ENCODE measurements at places on chromosomes 3 and 15. TPM values are rescaled to one million over a fixed set of nuclear protein-coding genes. Genes with fewer than 3 reads are reported as not detected.

The EFCAB12 gene
- 0.22 TPM for total RNA-seq

The ALDH1A3 gene
- total RNA-seq, result 41.1 TPM

The CFAP20DC gene
- total RNA-seq, result 1.5 TPM

The KLHL40 gene
- not detected for total RNA-seq

The SMCO1 gene
- total RNA-seq, result not detected

The PROK2 gene
- not detected for total RNA-seq

The SSR3 gene
- total RNA-seq, result 74.1 TPM

The KBTBD12 gene
- total RNA-seq, result under 0.01 TPM

The PEAK1 gene
- total RNA-seq, result 102 TPM

The ELL3 gene
- 11.4 TPM for total RNA-seq

The SELENOS gene
- total RNA-seq, result 64.8 TPM

The TLR9 gene
- 0.39 TPM for total RNA-seq

The SLC24A5 gene
- total RNA-seq, result 0.84 TPM

The CLRN1 gene
- total RNA-seq, result not detected

The CHRNA3 gene
- not detected for total RNA-seq

The LRTM1 gene
- not detected for total RNA-seq

The C3orf80 gene
- total RNA-seq, result 2.2 TPM

The UROC1 gene
- not detected for total RNA-seq

The TMC3 gene
- total RNA-seq, result not detected

The GAP43 gene
- 8.5 TPM for total RNA-seq

The NMB gene
- 27.3 TPM for total RNA-seq

The NIT2 gene
- 43.5 TPM for total RNA-seq

The DAZL gene
- total RNA-seq, result not detected

The NAA80 gene
- 12.6 TPM for total RNA-seq

The NMNAT3 gene
- total RNA-seq, result 11.7 TPM

The STARD5 gene
- 4.9 TPM for total RNA-seq

The CSPG4 gene
- 101 TPM for total RNA-seq

The POC1A gene
- total RNA-seq, result 2.7 TPM

The TRAIP gene
- total RNA-seq, result 2.2 TPM

The ADAMTSL3 gene
- 19.2 TPM for total RNA-seq

Data from tibial nerve (tissue), 4 donors.